Stimulated activated CD4-positive, alpha-beta T cell treated with anti-CD3 and anti-CD28 coated beads, Interleukin-1b, Interleukin-23, amount 100 ng/mL, for 1 hour (primary cell): ENCODE measurements at places on chromosomes 3 and 15.

- no peak for DNase-seq
Observed at GRCh38 chr15:42553554-42553953, 4.9 kb downstream of the HAUS2 start.

GRCh38 chr3:112346491-112347122 is 13.7 kb downstream of the CD200 start:
- DNase-seq, result no peak

- DNase-seq, result no peak
Observed at GRCh38 chr3:127967316-127967715, 52.3 kb downstream of the KBTBD12 start.

DNA sequence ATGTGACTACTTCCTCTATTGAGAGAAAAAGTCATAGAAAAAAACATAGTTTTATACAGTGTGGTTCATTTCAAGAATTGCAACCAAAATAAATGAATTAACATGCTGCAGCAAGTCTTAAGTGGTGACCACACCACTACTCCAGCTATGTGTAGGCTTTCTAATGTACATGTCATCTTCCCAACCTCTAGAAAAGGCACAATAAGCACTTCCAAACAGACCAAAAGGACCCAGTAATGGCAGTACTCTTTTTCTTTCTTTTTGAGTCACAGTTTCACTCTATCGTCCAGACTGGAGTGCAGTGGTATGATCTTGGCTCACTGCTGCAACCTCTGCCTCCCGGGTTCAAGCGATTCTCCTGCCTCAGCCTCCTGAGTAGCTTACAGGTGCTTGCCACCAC is 219.3 kb upstream of the KBTBD8 start:
- DNase-seq, result no peak
